ENCODE measurements at places on chromosomes 7 and 10.

GRCh38 chr10:118595598-118596425 is at the start of gene PRLHR:
Gene PRLHR, minus strand, starts transcription at chr10:118595648. Its CDS starts 404 bp downstream, at chr10:118595244.
- DNase-seq: no peak

DNA sequence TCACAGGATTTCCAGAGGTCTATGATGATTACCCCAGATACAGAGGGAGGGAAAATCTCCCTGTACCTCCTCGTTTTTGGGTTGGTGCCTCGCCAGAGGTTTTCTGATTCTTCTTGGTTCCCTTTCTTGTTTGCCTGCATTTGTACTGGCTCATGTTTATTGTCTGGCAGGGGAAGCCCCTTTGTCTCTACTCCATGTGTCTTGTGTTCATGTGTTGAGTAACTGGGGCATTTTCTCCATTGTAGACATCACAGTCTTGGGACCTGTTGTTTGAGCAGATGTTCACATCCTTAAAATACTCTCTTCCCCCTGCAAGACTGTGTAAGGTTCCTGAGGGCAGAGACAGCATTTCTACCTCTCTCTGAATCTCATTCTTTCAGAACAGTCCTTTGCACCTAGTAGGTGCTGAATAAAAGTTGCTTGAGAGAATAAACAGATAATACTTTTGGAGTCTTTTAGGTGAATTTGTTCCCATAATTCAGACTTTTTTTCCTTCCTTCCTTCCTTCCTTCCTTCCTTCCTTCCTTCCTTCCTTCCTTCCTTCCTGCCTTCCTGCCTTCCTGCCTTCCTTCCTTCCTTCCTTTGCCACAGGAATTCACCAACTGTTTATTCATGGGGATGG is 25.1 kb downstream of the CDK14 start:
- DNase-seq: no peak

DNA sequence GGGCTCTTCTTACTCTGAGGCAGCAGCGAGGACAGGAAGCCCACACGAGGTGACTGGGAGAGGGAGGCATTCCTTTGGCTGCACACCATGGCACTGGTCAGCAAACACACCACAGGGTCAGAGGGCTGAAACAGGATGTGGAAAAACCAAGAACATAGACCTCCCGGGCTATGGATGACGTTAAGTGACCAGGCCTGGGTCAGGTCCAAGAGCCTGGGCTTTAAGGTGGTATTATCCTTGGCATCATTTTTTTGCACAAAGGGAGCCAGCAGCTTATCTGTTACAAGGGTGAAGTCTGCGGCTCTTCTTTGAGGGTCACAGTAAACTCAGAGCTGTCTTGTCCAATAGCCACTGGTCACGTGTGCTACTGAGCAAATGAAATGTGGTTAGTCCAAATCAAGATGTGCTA is 7.0 kb downstream of the WDR91 start:
- no peak for DNase-seq

DNA sequence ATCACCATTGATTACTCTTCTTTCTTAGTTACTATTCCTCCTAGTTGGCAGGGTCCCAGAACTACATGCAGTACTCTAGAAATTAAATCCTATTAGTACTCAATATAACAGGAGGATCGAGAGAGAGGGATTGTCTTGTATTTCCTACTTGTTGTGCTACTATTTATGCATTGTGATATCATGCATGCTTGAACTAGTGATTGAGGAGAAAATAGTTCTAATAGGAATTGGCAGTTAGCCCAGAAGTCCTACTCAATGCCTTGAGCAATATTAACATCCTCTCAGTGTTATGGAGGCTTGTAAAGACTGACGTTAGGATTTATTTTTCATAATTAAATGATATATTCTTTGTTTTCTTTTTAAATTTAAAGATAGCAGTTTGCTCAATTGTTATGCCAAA is 67.4 kb downstream of the FOXP2 start:
- DNase-seq: no peak

DNA sequence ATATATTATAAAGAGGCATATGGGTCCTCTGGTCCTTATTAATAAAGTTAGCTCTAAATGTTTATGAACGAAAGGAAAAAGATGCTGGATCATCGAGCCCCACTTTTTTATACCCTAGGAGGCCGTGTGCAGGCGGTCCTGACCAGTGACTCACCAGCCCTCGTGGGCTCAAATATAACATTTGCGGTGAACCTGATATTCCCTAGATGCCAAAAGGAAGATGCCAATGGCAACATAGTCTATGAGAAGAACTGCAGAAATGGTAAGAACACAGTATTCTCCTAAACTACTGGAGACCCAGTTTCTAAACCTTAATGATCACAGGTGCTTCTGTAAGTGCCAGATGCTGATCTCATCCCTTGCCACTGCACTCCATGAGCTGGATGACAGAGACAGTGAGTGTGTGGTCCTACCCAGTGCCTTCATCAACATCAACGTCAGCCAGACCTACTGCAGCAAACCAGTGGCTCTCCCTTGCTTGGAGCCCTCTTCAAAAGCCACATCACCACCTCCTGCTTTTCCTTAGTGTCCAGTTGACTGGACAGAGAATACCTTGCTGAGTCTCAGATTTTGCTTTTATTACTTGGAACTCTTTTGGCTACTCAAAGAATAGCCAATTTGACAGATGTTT is 7.6 kb downstream of the GPNMB start:
- no peak for DNase-seq

DNA sequence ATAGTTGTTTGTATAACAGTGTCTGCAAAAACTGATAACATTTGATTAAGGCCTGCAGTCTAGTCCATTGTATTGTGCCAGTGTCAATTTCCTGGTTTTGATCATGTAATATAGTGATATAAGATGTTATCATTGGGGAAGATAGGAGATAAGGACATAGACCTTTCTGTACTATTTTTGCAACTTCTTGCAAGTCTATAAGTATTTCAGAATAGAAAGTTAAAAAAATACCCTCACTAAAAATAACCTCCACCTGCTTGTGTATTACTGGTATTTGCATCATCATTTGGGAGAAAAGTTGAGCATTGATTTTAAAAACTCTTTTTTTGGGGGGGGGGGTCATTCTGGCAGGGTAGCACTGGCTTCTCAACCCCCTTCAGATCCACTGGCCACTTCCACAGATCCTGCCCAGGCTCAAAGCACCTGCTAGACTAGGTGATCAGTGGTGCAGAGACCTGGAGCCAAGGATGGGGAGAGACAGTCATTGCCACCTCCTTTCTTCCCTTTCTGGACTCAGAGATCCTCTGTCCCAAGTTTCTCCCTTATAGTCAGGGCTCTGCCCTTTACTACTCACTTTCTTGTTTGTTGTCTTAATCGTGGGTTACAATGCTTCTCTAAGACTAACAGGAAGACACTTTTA is 103.0 kb downstream of the RBM20 start:
- no peak for DNase-seq

DNA sequence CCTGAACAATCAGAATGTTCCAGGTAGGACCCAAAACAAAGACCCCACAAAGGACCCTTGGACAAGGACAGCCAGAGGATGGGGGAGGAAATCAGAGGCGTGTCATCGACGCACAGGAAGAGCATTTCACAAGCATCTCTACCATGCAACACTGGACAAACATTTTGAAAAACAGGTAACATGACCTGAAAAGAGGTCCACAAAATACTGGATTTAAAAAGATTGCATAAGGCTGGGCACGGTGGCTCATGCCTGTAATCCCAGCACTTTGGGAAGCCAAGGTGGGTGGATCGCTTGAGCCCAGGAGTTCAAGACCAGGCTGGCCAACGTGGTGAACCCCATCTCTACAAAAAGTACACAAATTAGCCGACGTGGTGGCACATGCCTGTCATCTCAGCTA is 60.5 kb upstream of the RNF32 start:
- DNase-seq: no peak

GRCh38 chr7:105016068-105016708 is 2.2 kb downstream of the KMT2E start:
- DNase-seq: no peak

DNA sequence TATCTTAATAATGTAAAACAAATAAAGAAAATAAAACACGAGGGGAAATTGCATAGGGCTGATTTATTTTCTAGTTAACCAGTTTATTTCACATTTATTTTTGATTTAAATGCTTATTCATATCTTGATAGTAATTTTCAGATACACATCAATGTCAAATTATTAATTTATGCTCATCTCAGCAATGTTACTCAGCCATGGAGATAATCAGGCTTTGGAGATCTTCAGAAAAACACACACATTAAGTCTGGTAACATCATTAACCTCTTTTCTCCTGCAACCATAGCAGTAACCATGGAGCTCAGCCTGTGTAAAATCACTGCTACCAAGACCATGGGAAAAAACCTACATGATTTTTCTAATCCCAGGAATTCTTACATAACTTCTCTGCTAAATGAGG is 31.9 kb upstream of the TBX20 start:
- no peak for DNase-seq

DNA sequence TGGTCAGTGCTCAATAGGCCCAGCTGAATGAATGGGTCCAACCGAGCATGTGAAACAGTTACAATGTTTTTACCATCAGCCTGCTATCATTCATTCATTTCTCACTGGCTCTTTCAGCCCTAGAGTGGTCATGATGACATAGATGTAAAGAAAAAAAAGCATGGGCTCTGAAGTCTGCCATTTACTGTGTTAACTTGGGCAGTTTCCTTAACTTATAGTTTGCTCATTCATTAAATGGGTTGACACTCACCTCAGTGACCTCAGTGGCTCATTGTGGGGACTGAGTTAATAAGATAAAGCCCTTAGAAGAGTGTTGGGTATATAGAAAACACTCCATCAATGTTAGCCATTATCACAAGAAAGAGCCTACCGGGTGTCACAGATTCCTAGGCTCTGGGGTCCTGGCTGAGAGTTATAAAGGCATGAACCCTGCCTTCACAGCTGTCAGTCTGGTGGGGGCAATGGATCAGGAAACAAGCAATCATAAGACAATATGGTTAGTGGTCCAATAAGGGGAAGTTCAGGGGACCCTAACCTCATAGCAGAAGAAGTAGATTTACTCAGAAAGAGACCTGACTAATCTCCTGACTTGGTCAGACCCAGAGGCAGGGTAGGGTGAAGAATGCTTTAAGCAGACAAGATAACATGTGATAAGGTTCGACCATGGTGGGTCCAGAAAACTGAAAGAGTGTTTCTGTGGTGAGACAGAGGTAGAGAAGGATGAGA is 29.7 kb upstream of the GPAM start:
- DNase-seq: no peak

- no peak for DNase-seq
These were observed 116.7 kb downstream of the VIPR2 start for GRCh38 chr7:159027789-159028507.

DNA sequence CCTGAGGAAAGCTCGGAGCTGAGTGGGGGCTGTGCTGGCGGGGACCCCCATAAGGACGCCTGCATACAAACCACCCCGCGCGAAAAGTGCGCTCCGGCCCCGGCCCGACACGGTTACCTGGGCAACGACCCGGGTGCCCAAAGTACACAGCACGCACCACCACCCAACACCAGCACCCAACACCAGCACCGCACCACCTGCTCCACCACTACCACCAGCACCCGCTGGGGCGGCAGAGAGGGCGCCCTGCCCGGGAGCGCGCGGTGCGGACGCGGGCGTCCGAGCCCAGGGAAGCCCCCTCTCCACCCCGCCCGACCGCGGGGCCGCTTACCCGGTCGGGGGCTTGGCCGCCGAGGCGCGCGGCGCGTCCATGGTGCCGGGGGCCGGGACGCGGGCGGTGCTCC is 345 bp downstream of the COBL start:
- no peak for DNase-seq

DNA sequence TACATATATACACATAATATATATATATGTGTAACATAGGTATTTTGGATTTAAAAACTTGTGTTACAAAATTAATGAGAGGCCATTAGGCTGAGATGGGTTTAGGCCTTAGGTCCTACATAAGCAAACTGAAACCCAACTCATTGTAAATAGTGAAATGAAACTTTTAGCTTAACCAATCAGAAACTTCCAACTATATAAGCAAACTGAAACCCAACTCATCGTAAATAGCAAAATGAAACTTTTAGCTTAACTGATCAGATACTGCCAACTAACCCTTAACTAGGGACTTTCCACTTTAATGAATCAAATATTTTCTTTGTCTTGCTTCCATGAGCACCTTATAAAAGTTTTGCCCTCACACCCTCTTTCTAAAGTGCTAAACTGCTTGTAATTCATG is 17.3 kb upstream of the SAMD9L start:
- DNase-seq: no peak

GRCh38 chr10:92082583-92083280 is 159.2 kb downstream of the BTAF1 start:
- DNase-seq: no peak

DNA sequence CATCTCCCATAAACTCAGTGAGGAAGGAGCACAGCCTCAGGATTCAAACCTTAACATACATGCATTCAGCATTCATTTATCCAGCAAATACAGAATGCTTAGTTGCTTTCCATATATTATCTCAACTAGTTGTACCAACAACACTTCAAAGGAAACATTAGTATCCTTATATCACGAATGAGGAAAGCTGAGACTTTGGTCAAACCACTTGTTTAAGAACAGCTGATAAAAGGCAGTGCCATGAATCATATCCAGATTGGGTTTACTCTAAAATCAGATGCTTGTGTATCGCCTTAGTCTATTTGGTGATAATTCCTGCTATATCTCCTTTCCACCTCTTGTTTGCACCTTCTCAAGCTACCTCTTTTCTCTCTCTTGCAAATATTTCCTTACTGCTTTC is 1.9 kb upstream of the CPED1 start:
- DNase-seq: no peak

DNA sequence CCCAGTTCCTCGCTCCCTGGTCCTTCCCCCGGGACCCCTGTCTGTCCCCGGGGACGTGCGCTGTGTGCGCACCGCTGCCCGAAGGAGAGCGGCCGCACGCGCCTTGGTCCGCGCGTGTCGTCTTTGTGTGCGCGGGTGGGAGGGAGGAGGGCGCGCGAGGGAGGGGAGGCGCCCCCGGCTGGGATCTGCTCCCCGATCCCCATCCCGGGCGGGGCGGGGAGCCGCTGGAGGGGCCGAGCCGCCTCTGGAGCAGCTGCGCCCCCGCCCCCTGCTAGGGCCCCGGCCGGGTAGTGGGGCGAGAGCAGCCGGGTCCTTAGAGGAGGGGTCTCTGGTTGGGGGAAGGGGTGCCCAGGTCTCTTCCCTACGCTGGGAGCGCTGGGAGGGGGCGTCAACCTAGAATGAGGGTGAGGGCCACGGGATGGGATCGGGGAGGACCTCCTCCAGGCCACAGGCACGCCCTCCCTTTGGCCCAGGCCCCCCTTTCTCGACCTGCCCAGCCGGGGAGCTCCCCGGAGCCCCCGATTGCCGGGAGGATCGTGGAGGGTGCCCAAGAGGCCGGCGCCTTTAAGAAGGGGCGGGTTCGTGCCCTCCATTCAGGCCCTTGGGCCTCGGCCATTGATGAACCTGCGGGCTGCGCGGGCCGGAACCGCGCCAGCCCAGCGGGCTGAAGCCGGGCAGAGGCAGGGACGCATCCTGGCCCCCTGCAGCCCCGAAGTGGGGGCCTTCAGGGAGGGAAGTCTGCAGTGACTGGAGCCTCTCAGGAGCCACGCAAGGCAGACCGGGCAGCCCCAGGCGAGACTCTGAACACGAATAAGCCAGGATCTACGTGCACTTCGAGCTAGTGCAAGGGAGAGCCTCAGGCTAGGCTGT is 678 bp downstream of the SH2B2 start:
- peak; percentile 20 for DNase-seq

GRCh38 chr10:125084614-125085257 is 75.6 kb downstream of the CTBP2 start:
- DNase-seq: no peak

Data from CD8-positive, alpha-beta memory T cell (primary cell).